ENCODE measurements at places on chromosomes 16 and 17.

DNA sequence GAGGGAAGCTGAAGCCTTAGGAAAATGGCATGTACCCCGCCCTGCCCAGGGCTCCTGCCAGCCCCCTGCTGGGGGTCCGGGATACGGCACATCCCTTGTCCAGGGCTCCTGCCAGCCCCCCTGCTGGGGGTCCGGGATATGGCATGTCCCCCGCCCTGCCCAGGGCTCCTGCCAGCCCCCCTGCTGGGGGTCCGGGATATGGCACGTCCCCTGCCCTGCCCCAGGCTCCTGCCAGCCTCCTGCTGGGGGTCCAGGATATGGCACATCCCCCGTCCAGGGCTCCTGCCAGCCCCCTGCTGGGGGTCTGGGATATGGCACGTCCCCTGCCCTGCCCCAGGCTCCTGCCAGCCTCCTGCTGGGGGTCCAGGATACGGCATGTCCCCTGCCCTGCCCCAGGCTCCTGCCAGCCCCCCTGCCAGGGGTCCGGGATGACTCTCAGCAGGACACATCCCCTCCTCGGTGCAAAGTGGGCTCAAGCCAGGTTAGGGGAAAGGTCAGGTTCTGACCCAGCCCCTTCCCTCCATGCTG lies 43.2 kb downstream of the RPH3AL start:
- no peak for DNase-seq

DNA sequence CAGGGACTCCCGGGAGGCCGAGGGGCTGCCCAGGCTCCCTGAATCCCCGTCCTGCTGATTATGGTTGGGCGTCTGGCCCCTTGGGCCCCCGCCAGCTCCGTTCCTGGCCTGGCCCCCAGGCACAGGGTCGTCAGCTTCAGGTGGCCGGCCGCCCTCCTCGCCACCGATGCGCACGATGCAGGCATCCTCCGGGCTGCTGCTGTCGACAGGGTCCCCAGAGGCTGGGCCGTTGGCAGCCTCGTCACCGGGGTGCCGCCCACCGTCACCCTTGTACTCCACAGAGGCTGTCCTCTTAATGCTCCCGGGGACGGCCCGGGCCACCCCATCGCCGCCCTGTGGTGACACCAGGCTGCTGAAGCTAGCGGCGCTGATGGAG lies 60.4 kb downstream of the PRMT7 start:
- DNase-seq = no peak

DNA sequence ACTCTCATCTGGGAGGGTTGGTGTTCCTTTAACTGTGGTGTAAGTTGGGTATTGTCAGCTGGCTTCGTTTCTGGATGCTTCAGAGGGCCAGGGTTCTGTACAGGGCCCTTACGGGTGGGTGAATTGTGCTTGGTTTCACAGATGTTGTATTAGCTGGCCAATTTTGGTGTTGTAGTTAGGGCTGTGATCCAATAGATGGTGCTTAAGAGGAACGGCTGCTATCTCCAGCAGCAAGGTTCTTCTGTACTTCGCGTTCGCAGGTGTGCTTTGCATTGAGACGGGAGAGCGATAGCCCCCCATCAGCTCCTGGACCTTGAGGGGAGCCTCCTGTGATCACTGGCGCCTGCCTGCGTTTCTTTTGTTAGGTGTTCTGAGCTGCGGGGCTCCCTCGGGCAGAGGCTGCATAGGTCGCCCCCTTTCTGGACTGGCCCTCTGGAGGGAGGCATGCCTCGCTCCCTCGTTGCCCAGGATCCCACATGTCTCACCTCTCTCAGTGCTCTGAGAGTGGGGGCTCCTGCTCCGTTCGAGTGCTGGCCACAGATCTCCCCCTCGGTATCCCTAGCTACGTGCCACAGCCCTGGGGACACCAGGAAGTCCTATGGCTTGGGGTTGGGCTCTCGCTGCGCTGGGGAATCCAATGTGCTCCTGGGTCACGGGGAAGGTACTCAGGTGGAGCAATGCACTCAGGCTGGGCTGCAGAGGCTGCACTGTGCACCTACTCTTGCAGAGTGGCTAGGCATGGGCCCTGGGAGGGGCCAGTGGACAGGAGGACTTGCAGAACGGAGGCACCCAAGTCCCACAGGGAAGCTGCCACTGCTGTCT lies 837 bp upstream of the PRDM7 start:
- DNase-seq = no peak

DNA sequence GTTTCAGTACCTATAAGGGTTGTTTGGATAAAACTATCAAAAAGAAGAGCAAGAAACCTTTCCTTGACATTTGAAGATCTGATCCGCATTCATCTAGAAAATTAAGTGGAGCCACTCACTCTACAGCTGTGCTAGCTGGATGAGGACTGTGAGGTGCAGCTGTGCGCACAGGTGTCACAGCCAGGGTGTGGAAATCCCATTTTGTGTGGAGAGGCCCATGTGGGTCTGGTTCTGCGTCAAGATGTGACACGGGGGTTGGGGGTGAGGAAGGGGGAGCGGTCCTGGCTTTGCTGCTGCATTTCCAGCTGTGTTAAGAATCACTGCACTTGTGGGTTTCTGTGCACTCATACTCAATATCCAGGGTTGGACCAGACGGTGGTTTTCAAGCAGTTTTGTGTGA lies 70.7 kb downstream of the CLEC16A start:
- no peak for DNase-seq

DNA sequence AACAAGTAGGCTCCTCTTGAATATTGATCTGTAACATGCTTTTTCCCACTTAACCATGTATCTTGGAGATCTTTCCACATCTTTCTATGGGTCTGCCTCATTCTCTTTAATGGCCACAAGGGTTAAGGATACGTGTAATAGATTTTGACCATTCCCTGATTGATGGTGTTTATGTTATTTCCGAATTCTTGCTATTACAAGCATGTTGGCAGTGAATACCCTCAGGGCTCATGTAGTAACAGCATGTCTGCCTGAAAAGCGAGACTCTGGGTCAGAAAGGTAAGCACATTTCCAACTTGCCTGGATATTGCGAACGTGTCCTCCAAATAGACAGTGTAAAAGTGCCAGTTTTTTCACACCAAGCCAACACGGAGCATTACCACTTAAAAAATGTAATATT lies 5.0 kb downstream of the TAC4 start:
- DNase-seq = no peak

DNA sequence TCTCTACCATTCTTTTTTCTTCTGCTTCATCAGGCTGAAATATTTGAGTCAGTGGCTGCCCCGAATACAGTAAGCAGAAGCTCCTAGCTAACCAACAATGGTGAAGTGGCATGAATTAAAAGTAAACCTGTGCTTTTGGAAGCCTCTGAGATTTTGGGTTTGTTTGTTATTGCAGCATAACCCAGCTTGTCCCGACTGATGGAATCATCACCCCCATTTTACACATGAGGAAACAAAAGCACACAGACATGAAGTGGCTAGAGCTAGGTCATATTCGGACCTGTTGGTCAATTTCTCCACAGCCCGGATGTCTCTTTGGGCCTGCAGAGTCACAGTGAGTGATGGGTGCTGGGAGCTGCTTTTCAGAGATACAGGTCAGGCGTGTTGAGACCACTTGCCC lies 39.4 kb downstream of the IRX5 start:
- no peak for DNase-seq

DNA sequence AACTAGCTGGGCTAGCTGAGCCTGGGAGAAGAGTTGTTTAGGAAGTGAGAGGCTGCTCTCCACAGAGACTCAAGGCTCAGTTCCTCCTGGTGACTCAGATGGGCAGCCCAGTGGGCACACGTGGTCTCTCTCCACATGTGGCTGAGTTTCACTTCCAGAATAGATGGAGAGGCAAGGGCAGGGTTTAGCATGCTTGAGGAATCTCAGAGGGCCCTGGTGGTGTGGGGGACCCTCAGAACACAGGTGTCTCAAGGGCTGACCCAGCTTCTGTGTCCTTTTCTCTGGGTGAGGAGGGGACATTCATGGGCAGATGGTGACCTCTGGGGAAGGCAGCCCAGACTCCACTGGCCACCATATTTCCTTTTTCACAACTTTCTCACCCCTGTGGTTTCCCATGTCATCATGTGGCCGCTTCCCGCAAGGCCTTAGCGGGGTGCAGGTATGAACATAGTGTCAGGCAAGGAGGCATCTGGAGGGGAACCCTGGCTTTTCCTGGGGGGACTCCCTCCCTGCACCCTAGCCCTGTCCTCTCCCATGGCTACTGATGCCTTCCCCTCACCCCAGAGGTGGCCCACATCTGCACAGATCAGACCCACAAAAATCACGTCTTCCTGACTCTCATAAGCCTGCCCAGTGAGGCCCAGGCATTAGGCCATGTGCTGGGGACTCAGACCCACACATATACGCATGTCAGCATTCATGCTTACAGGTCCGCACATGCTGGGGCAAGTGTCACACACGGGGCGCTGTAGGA lies 3.3 kb downstream of the GRN start:
- no peak for DNase-seq

DNA sequence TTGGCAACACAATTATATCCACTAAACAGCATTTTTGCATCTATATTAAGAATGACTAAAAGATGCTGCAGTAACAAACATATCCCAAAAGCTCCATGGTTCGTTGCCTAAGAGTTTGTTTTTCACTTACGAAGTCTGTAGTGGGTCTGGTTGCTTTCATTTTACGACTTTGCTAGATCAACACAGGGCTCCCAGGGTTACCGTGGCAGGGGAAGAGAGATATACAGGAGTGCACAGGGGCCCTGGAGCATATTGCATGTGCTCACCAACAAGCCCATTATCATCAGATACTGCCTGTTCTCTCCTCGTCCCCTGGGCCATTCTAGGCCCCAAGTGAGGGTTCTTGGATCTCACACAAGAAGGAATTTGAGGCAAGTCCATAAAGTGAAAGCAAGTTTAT lies 3.1 kb upstream of the MMP2 start:
- no peak for DNase-seq

- DNase-seq = no peak
Observed at GRCh38 chr17:77528516-77529327, 388.0 kb downstream of the SEC14L1 start.

DNA sequence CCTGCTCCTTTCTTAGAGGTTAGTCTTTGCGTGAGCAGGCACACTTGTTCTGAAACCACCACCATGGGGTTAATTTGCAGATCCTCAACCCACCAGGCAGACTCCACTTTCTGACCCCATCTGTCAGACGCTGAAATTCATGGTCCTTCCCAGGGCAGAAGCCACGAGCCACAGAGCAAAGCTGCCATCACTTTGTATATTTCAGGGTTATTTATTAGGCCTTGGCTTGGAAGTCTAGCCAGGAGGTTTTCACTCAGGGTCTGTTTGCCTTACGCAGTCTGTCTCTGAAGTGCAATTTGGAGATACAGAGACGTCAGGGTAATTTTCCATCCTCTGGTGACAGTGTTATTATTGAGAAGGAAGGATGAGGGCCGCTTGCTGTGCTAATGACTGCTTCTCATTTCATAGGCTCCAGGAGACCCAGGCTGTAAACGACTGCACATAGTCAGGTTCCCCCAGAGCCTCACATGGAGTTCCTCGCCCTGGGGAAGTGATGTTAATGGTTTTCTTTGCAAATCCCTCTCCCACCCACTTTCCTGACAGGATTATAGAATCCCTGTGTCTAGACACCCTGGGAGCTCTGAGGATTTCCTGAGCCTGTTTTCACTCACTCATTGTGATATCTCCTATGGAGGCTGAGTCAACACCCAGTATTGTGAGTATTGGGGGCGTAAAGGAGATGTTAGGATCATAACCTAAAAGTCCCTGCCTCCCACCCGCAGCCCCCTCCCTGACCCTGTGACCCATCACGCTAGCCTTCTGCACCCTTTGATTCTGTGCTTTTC lies 269.0 kb downstream of the ABCC12 start:
- DNase-seq = no peak

GRCh38 chr17:74972107-74972972 lies at the start of gene HID1:
TSS of gene HID1 (minus strand) at chr17:74972759. CDS start at chr17:74972656, 103 bp downstream.
- peak; percentile 76 for DNase-seq

Measured in activated CD4-positive, alpha-beta memory T cell treated with anti-CD3 and anti-CD28 coated beads, Interleukin-2, amount 10 ng/mL, durations not matched to agents 7 days and 5 days (primary cell).